Naive B cell (primary cell): ENCODE measurements at places on chromosomes 3 and 15. TPM values are rescaled to one million over a fixed set of nuclear protein-coding genes. Genes with fewer than 3 reads are reported as not detected.

Gene STRC
- polyA plus RNA-seq, result not detected

Gene SERPINI2
- not detected for polyA plus RNA-seq

Gene TRIM42
- not detected for polyA plus RNA-seq

Gene FETUB
- not detected for polyA plus RNA-seq

Gene FANCD2
- polyA plus RNA-seq, result 6.7 TPM

Gene IL5RA
- polyA plus RNA-seq, result not detected

Gene RTP1
- polyA plus RNA-seq, result not detected

Gene UTS2B
- not detected for polyA plus RNA-seq

Gene CLSTN2
- polyA plus RNA-seq, result not detected
